ENCODE measurements at places on chromosomes 6 and 20.

DNA sequence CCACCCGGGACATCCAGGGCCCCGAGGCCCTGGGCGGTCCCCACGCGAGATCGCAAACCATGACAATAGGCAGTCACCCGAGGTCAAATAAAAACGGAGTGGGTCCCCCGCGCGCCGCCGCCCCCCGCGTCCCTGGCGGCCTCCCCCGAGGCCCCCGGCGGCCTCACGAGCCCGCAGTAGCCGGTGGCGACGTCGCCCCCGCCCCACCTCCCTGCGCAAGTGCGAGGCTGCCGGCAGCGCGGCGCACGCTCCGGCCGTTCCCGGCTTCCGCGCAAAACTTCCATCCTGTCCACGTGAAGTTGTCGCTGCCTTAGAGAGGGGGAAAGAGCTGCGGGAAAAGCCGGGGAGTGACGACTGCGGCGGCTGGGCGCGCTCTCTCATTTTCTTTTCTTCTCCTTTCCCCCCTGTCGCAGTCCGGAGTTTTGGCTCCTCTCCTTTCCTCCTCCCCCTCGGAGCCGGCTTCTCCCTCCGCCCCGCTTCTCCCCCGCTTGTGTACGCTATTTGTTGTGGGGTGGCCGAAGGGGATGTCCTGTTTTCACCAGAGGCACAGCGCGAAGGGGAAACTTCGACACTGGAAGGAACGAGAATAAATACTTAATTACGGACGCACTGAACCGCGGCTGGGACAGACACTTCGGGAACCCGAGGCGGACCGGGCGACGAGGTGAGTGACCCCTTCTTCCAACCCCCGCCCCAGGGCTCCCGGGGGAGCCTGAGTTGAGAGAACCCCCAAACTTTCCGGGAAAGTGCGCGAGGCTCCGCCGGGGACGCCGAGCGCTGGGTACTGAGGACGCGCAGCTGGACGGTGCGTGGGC lies at the start of gene EYA4:
TSS of gene EYA4 (plus strand) at position 272 of the 815 bp plus-strand sequence. CDS start 33,424 bp downstream, outside the sequence.
- DNase-seq, result peak; percentile 30

DNA sequence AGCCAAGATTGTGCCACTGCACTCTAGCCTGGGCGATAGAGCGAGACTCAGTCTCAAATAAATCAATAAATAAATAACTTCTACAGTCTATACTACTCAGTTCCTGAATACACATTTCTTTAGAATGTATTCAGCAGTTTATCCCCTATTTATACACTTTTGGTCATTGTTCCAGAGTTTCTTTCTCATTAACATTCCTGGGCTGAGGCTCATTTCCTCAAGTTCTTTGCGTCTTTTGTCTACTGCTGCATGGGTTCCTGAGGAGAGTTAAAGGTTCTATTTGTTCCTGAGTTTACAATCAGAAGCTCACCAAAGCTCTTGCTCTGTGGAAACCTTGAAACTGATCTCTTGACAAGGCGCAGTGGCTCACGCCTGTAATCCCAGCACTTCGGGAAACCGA lies 37.7 kb upstream of the SASH1 start:
- no peak for DNase-seq

DNA sequence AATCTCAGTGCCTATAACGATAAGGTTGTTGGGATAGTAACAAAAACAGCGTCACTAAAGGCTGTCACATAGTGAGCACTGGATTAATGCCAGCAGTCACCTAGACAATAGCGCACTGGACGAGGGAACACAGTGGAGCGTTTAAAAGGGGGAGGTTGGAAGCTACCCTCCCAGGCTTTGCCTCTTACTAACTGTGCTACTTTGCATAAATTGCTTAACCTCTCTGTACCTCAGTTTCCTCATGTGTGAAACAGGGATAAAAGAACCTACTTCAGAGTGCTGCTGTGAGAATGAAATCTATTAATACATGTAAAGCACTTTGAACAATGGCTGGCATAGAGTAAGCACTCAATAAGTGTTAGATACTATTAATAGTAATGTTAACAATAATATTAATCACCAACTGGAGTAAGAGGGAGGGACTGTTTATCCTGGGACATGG lies 10.5 kb downstream of the BCL2L1 start:
- peak; percentile 65 for DNase-seq

DNA sequence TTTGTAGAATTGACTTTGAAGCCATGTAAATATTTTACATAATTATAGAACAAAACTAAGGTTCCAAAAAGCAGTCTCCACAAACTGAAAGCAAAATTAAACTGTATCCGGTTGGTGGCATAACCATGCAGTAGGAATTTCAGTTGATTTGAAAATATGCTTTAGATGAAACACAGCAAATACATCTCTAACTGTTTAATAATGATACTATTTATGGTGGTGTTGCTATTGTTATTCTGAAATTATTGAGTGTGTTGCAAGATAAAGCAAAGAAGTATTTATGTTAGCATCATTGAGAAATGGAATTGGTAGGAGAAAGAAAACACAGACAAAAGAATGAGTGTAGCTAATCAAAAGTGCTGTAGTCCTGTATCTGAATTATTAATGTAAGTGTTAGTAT lies 73.8 kb upstream of the MTHFD1L start:
- no peak for DNase-seq

- DNase-seq, result no peak
These were observed 22.3 kb upstream of the LMBRD1 start for GRCh38 chr6:69819138-69819537.

- no peak for DNase-seq
These were observed 22.2 kb downstream of the BMP7 start for GRCh38 chr20:57244221-57244585.

- DNase-seq, result no peak
These were observed 446.7 kb downstream of the BCKDHB start for GRCh38 chr6:80553071-80553740.

DNA sequence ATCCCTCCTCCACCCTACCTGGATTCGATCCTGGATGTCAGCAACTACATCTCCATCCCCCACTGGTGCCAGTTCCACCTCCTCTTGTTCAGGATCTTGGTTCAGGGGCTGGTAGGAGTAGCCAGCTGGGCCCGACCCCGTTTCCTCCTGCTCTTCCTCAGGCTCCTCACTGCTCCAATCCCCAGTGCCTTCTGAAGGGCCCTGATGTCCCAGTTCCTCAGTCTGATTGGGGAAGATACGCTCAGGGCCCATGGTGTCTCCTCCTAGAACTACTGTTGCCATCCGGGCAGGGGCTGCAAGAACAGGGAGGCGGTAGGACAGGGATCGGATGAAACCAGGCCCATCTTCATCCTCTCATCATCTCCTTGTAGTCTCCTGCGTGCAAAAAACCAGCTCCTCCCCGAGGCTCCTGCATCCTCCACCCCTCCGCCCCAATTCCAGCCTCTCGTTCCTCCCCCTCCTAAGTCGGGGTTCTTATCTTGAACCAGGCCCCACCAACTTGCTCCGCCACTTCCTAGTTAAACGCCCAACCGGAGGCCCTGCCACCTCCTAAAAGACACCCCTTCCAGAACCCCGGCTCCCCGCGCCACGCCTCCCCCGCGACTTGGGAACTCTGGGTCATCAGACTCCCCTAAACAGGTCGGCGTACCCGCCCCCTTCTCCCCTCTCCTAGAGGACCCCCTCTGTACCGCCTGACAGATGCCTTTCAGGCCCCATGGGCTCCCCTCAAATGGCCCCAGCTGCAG lies 476 bp downstream of the MEA1 start:
- no peak for DNase-seq

- no peak for DNase-seq
These were observed 230.9 kb upstream of the CITED2 start for GRCh38 chr6:139605350-139605749.

- DNase-seq, result no peak
These were observed 34.2 kb downstream of the CEP162 start for GRCh38 chr6:84193114-84193708.

DNA sequence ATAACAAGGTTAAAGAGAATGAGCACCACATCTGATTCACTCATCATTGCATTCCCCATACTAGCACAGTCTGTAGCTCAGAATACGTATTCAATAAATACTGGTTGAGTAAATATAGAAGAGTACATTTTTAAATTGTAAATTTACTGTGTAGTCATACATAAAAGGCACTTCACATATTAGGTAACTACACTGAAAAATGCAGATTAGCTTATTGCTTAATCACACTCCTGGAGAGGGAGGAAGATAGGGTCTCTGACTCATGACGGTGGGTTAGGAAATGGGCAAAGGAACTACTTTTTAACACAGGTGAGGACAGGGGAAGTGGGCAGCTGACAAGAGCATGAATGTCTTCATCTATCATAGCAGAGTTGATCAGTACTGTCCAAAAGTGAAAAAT lies 133.2 kb downstream of the TBC1D32 start:
- DNase-seq, result no peak

- no peak for DNase-seq
These were observed 4.4 kb downstream of the PNRC1 start for GRCh38 chr6:89084954-89085353.

DNA sequence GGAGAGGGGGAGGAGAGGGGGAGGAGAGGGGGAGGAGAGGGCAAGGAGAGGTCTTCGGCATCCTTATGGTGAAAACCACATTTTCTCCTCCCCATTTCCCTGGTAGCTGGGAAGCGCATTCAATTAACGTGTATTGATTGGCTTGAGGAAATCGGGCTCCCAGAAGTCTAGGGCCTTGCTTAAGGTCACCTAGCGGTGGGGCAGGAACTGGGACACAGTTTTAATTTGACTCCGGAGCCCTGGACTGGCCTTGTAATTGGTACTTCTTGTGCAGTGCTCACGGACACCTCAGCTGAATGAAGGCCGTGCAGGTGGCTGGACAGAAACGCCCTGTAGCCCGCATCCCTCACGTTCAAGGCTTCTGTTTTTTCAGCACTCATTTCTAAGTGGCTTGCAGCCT lies 42.8 kb downstream of the CTCFL start:
- DNase-seq, result no peak

GRCh38 chr6:21496706-21497105 lies 96.8 kb upstream of the SOX4 start:
- no peak for DNase-seq

GRCh38 chr6:28922821-28923317 lies 916 bp downstream of the TRIM27 start:
- DNase-seq, result no peak

GRCh38 chr20:18886756-18887155 lies 73.2 kb downstream of the SCP2D1 start:
- no peak for DNase-seq

DNA sequence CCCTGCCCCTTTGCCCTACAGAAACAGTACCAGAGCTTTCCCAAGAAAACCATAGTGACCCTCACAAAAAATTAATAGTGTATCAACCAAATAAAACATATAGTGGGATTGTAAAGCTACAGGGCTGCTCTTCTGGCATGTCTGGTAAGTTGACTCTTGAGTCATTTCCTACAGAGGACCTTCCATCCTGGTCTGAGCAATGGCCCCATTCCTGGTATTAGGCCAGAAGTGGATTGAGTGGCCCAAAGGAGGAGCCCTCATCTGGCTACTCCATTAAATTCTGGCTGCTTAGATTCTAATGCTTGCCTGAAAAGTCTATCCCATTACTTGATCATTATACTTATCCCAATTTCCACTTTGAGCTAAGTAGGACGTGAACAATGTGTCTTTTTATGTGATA lies 150.9 kb upstream of the HMGN3 start:
- DNase-seq, result no peak

GRCh38 chr6:4620284-4621151 lies 155.7 kb upstream of the CDYL start:
- no peak for DNase-seq

- DNase-seq, result no peak
These were observed 139.7 kb downstream of the SYNDIG1 start for GRCh38 chr20:24608926-24609667.

- no peak for DNase-seq
These were observed 9.6 kb upstream of the FOXF2 start for GRCh38 chr6:1379788-1380147.

DNA sequence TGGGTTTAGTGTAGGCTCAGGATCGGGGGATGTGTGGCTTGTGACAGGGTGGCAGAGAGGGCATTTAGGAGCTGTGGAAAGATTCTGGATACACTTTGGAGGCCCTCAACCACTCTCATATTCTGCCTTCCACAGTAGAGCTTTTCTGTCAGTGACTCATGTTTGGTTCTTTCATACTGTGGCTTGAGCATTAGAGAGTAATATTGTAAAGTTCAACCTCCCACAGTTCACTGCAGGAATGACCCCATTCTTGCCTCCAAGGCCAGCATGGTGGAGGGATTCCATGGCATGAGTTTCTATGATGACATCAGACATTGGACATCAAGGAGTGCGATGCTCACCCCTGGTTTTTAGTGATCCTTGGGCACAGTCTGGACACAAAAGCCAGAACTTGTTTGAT lies 50.9 kb downstream of the DTD1 start:
- no peak for DNase-seq

- no peak for DNase-seq
These were observed 251.0 kb downstream of the SYNE1 start for GRCh38 chr6:152386131-152386530.

DNA sequence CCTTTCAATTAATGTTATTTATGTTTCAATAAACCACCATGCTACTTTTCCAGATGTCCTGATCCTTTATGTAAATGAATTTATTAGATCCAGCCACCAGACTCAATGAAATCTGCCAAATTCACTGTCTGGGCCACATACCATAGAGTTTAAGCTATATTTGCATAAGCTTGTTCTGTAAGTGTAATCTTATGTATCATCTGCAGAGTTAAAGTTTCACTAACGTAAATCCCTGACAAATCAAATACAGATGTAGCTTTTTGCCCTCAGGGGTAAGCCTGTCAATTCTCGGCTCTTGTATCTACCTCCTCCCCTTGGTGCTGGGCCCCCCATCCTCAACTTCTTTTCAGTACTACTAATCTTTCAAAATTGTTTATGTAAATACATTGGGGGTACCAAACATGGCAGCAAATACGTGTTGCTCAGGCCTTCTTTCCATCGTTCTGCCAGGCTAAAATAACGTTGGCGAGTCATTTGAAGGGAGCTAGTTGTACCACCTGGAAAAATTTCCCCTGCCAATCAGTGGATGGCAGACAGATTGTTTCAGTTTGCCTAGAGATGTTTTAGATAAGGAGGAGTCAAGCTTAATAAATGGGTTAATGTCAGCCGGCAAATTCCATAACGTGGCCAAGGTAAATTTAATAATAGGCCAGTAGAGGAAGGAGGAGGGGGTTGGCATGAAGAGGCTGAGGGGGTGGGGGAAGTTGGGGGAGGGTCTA lies 79.6 kb downstream of the RPS12 start:
- DNase-seq, result no peak

- no peak for DNase-seq
These were observed 236.5 kb downstream of the GMPR start for GRCh38 chr6:16474772-16475493.

DNA sequence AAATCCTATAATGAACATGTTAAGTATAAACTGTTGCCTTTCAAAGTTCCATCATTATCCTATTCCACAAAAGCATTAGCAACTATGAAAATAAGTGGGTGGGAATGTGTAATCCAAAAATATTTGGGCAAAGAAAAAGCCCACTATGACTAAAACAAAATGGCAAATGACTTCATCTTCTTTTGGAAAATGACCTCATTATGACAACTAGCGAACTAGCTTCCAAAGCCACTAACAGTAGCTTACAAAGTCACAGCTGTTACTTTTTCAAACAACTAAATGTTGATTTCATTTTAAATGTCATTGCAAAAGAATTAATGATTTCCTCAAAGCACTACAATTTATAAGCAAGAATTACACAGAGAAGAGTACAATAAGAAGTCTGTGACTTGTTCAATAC lies 49.8 kb upstream of the RUNX2 start:
- no peak for DNase-seq

GRCh38 chr6:157036245-157036711 lies 259.1 kb downstream of the ARID1B start:
- no peak for DNase-seq
